ENCODE measurements at places on chromosomes 1 and 21. TPM values are rescaled to one million over a fixed set of nuclear protein-coding genes. Genes with fewer than 3 reads are reported as not detected.

AMY1A gene
- polyA plus RNA-seq = not detected

SELENBP1 gene
- 26.7 TPM for polyA plus RNA-seq

DNA sequence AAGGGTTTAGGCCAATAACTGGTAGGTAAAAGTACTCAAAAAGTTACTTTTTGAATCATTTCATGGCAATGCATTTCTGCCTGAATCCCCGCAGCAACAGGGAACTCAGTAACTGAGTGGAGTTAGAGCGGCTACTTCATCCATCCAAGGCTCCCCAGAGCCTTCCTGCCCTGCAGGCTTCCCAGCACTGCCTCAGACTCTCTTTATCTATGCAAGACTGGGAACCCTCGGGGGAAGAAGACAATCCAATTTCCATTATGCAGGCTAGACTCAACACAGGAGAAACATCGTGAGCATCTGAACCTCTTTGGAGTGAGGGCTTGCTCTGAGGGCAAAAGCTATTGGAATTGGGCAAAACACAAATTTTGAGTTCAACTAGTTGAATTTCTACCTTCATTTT is 23.1 kb downstream of the ZMYND12 start:
- no peak for DNase-seq

DNA sequence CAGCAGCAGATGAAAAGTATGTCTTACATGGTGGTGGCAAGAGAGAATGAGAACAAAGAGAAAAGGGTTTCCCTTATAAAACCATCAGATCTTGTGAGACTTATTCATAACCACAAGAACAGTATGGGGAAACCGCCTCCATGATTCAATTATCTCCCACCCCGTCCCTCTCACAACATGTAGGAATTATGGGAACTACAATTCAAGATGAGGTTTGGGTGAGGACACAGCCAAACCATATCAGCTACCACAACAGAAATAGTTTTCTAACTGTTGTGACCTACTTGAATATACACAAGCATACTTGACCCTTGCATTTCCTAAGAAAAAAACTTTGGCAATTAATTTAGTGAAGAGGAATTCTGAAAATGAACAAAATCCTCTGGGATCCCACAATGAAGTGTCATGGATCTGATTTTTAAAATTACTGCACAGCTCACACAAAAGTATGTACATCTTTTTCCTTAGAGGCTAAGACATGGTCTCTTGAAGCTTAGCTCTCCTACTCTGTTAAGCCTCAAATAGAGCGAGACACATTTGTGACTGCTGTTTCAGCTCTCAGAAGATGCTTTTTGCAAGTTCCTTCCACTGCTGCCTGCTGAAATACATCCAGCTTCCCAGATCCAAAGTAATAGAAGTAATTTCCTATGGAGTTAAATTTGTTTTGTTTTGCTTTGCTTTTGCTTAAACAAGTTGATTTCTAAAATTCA is 265.8 kb downstream of the DPYD start:
- no peak for DNase-seq

GRCh38 chr1:154859151-154859785 is 10.8 kb downstream of the KCNN3 start:
- no peak for DNase-seq

- DNase-seq = no peak
Observed at GRCh38 chr1:86380257-86380861, 15.8 kb downstream of the ODF2L start.

DNA sequence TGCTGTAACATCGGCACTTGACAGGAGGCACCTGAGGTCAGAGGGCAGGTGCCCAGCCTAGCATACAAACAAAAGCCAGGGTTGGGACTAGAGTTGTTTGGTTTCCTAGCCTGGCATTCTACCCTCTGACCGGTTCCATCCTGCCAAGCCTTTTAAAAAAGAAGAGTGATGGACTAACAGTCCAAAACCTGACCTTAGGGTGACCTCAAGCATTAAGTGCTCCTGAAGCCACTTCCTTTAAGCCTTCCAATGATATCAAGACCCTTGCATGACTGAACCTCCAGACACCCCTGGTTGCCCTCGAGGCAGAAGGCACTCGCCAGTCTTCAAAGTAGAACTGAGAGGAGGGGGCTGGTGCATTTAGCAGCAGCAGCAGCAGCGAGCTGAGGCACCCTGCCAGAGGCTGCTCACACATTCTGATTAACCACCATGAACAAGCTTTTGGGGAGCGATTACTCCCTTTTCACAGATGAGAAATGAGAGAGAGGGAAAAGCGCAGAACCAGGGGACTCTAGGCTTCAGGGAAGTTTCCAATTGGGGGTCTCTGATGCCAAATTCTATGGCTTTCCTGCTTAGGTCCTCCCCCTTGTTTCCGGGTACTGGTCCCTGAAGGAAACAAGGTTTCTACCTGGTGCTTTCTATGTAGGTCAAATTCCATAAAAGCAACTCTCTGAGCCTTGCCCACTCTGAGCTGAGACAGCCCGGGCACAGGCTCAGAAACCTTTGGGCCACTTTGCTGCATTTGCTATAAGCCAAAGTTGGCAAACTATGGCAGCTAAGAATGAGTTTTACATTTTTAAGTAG is 9.2 kb downstream of the SLC2A1 start:
- no peak for DNase-seq

Measured in psoas muscle (tissue), 8 donors.